Fibroblast of skin of back (primary cell): ENCODE measurements at places on chromosomes 11 and 22.

DNA sequence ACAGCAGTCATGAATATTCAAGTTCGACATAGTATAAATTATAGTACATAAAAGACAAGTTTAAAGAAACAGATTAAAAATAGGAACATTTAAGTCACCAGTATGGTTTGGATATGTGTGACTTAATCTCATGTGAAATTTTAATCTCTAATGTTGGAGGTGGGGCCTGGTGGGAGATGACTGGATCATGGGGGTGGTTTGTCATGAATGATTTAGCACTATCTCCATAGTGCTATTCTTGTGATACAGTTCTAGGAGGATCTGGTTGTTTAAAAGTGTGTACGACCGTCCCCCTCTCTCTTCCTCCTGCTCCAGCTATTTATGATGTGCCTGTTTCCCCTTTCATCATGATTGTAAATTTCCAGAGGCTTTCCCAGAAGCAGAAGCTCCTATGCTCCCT, 3.3 kb downstream of the KDM4E start:
- DNase-seq: no peak

- no peak for DNase-seq
Measured at GRCh38 chr11:68756171-68756766, 4.9 kb upstream of the TESMIN start.

GRCh38 chr11:131378931-131379330, 8.5 kb downstream of the NTM start:
- DNase-seq: no peak

GRCh38 chr11:47788181-47788580, 21.0 kb upstream of the FNBP4 start:
- DNase-seq: no peak
